ENCODE measurements at places on chromosomes 13 and 19. TPM values are rescaled to one million over a fixed set of nuclear protein-coding genes. Genes with fewer than 3 reads are reported as not detected.

ZNF155 gene
- 17.9 TPM for polyA plus RNA-seq

C19orf67 gene
- 0.19 TPM for polyA plus RNA-seq

DNA sequence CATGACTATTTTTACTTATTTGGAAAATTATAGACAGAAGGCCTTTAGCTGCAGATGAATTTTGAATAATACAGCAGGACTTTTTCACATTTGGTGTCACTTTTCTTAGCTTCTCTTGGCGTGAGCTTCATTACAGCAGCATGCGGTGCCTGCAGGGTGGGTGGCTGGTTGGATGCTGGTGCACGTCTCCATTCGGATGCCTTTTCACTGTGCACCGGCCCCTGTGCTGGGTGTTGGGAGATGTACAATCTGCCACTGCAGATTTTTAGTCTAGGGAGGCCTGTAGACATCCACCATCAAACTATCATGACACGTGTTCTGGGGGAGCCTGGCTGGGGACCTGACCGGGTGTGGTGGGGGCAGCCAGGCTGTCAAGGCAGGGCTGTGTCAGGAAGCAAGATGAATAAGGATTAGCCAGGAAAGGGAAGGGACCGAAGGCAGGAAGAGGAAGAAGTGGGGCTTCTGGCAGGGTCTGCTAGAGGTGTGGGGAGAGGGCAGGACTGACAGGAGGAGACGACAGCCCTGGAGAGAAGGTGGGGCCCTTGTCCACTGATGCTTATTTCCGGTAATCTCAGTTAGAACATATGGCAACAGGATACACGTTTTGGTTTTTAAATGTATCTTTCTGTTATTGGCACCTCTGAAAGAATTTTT lies 88.8 kb downstream of the ARHGEF7 start:
- DNase-seq: no peak

DNA sequence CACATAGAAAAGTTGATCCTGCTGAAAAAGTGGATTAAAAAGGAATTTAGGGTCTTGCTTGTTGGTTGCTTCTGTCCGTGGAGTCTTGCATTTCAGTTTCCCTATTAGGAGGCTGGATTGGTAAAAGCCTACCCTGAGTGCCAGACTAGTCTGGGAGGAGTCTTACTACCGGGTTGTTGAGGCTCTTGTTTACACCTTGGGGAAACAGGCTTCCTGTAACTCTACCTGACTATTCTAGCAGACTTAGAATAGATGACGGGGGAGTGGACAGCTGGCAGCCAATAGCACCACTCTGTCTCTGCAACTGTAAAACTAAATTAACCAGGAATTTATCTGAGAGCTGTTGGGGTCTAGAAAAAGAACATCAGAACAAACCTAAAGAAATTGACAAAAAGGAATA lies 11.3 kb upstream of the MPHOSPH8 start:
- DNase-seq: no peak

GRCh38 chr19:31715249-31715945 lies 366.2 kb upstream of the TSHZ3 start:
- peak; percentile 61 for DNase-seq

GRCh38 chr19:8902520-8902919 lies 70.3 kb downstream of the MBD3L1 start:
- DNase-seq: no peak

- no peak for DNase-seq
Measured at GRCh38 chr19:48633148-48634035, 3.8 kb downstream of the DBP start.

- no peak for DNase-seq
Measured at GRCh38 chr19:14146789-14147216, 10.4 kb upstream of the ASF1B start.

All from right lung (tissue), 10 donors.